ENCODE measurements at places on chromosomes 6 and 20. TPM values are rescaled to one million over a fixed set of nuclear protein-coding genes. Genes with fewer than 3 reads are reported as not detected.

Gene MACROD2
- total RNA-seq: not detected

Gene PLA2G7
- total RNA-seq: not detected

Gene GNMT
- total RNA-seq: not detected

Gene ADA
- total RNA-seq: 35.7 TPM

Gene TUBB2B
- 0.29 TPM for total RNA-seq

Gene TINAG
- not detected for total RNA-seq

Gene SIGLEC1
- total RNA-seq: not detected

Gene SLC25A27
- total RNA-seq: 0.78 TPM

Gene CAP2
- not detected for total RNA-seq

Gene MAP7
- total RNA-seq: 1.2 TPM

Gene KIFC1
- total RNA-seq: 103 TPM

Gene BPI
- total RNA-seq: not detected

Gene HLA-G
- 0.19 TPM for total RNA-seq

DNA sequence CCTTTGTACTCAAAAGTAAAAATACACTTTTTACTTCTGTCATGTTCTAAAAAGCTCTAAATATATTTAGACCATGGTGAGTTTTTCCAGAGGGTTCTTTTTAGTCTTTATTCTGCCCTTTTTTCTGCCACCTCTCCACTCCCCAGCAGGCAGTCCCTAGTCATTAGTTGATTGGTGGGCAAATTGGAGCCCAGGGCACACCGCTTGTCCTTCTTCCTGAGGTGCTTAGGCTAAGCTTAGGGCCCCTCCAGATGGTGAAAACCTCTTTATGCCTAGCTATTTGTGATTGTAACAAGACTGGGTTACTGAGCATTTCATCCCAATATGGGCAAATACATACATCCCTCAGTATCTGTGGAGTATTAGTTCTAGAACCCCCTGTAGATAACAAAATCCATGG lies 6.2 kb downstream of the TREML1 start:
- peaks cover 6% of the 10 kb centered on the region for H3K36me3 ChIP-seq
- no peak overlapping the region for H3K27ac ChIP-seq
- H3K4me3 ChIP-seq: no peak overlapping the region

GRCh38 chr6:35295521-35296315 lies 1.9 kb upstream of the DEF6 start:
- peaks cover 19% of the 10 kb centered on the region for H3K36me3 ChIP-seq
- peaks cover 25% of the 10 kb centered on the region for H3K4me1 ChIP-seq
- no peak overlapping the region for H3K4me3 ChIP-seq
- H3K27ac ChIP-seq: no peak overlapping the region

DNA sequence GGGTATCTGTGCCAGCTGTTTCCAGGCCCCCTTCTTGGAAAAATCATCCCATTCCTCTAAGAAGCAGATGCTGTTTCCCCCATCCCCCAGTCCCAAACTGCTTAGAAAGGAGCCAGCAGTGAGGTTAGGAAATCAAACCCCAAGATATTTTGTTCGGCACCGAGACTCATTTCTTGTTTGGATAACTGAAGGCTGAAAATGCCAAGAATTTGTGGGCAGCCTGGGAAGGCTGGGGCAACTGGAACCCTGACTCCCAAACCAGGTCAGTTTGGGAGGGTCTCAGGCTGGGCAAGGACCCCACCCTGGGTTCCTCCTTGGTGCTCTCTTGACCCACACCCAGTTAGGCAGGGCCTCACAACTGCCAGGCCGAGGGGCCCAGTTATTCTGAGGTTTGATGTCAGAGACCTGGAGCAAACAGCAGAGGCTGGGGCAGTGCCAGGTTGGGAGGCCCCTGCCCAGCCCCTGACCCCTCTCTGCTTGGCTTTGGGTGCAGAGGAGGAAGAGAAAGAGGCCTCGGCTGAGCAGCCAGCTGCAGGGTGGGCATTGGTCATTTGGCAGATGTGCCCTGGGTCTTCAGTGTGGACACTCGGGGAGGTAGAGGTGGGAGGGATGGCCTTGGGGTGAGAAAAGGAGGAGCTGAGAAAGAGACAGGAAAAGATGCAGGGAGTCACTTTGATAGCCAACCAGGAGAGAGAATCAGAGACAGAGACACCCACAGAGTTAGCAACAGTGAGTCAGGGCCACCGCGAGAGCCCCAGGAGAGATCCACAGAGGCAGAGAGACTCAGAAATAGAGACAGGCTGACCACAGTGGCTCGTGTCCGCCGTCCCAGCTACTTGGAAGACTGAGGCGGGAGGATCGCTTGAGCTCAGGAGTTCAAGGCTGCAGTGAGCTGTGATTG lies 5.0 kb downstream of the ANGPT4 start:
- no peaks in the 10 kb centered on the region for H3K4me1 ChIP-seq
- no peaks in the 10 kb centered on the region for H3K27me3 ChIP-seq
- H3K27ac ChIP-seq: no peak overlapping the region
- DNase-seq: no peak

- no peak for DNase-seq
- H3K4me3 ChIP-seq: no peak overlapping the region
- H3K27ac ChIP-seq: no peak overlapping the region
- no peaks in the 10 kb centered on the region for H3K36me3 ChIP-seq
Measured at GRCh38 chr6:52570291-52570700, 6.6 kb downstream of the TRAM2 start.

DNA sequence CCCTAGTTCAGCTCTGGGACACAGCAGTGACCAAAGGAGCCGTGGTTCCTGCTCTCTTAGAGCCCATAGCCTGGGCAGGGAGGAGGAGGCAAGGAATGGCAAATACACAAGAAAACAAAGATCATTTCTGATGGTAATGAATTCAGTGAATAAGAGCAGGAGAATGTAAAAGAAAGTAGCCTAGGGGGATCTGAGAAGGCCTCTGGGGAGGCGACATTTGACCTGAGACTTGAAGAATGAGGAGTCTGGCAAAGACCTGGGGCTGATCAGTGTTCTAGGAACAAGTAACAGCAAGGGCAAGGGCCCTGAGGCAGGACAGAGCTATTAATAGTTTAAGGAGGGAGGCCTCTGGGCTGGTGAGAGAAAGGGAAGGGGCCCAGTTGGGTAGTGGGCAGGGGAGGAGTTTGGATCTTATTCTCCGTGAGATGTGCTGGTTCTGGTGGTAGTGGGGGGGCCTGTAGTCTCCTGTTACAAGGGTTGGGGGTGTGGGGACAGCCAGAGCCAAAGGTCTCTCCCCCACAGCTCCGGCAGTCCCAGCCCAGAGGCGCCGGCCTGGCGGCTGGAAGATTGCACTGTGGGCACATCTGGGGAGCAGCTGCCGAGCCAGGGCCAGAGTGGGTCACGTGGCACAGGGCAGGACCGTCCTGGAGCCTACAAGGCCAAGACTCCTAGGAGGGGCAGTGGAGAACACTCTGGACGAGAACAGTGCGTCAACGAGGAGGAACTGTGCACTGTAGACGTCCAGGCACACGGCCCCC lies 9.3 kb upstream of the ID1 start:
- H3K27ac ChIP-seq: no peak overlapping the region
- H3K36me3 ChIP-seq: no peaks in the 10 kb centered on the region
- H3K27me3 ChIP-seq: peaks cover 5% of the 10 kb centered on the region
- no peak for DNase-seq
- H3K4me3 ChIP-seq: no peak overlapping the region

DNA sequence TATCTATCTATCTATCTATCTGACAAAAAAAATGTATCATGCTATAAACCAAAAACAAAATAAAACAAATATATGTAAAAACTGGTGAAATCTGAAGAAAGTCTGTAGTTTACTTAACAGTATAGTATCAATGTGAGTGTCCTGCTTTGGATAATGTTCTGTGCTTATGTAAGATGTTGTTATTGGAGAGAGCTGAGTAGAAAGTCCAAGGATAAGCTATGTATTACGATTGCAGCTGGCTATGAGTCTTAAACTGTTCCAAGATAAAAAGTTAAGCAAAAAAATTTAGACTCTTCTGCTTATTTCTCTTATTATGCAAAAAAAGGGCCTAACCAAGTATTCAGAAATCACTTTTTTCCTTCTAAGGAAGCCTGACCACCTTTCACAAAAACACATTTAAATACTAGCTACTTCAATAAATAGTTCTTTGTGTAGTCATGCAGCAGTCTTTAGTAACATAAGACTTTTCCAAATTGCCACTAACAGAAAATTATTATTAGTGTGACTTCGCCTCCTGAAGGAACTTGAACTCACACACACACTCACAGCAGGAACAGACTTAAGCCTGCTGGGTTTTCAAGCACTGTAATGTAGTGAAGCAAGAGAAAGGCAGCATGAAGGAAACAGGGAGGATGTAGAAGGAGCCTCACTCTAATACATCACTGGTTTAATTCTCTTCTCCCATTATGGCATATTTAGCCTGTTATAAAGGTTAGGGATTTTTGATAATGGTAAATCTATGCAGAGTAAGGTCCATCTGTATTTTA lies 265.8 kb upstream of the GJE1 start:
- no peaks in the 10 kb centered on the region for H3K27me3 ChIP-seq
- H3K36me3 ChIP-seq: no peaks in the 10 kb centered on the region
- DNase-seq: no peak
- H3K4me3 ChIP-seq: no peak overlapping the region

- DNase-seq: peak; percentile 37
- H3K4me1 ChIP-seq: peaks cover 23% of the 10 kb centered on the region
Measured at GRCh38 chr20:3767110-3767426, 485 bp downstream of the ADISSP start.

GRCh38 chr6:36821581-36822335 lies 17.5 kb downstream of the CPNE5 start:
- H3K4me1 ChIP-seq: no peaks in the 10 kb centered on the region
- H3K36me3 ChIP-seq: no peaks in the 10 kb centered on the region
- no peak overlapping the region for H3K4me3 ChIP-seq
- no peak overlapping the region for H3K27ac ChIP-seq
- peak; percentile 20 for DNase-seq

- DNase-seq: no peak
- H3K4me3 ChIP-seq: no peak overlapping the region
- no peak overlapping the region for H3K27ac ChIP-seq
- peaks cover 2% of the 10 kb centered on the region for H3K27me3 ChIP-seq
- H3K36me3 ChIP-seq: peaks cover 2% of the 10 kb centered on the region
- no peaks in the 10 kb centered on the region for H3K4me1 ChIP-seq
Measured at GRCh38 chr6:147407571-147407970, 100.9 kb upstream of the SAMD5 start.

DNA sequence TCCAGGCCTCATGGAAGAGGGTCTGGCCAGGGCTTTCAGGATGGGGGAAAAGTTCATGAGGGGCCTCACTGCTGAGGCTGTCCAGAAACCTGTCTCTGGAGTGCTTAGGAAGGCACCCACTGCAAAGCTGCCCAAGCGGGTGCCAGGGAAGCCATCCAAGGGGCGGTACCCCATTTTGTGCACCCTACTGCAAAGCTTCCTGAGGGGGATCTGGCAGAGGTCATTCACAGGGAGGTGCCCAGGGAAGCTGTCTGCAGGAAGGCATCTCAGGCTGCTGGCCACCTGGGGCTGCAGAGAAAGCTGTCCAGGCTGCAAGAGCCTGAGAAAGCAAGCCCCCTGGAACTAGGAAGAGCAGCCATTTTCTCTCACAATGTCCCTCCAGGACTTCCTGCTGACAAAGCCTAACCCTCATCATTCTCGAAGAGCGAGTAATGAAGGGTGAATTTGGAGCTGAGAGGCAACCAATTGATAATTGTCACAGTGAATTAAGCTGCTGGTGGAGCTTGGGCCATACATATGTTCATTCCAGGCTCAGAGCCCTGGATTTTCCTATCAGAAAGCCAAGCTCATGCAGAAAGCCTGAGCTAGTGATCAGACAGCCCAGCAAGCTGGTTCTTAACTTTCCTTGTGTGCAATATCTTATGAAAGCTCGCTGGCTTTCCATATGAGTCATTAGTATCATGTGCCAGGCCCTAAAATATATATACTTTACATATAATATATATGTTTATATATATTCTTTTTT lies 62.2 kb upstream of the SLC22A16 start:
- H3K27me3 ChIP-seq: no peaks in the 10 kb centered on the region
- H3K4me3 ChIP-seq: no peak overlapping the region
- no peak overlapping the region for H3K27ac ChIP-seq
- peaks cover 3% of the 10 kb centered on the region for H3K36me3 ChIP-seq

GRCh38 chr6:45483501-45483900 lies 105.8 kb upstream of the SUPT3H start:
- no peak overlapping the region for H3K27ac ChIP-seq
- peaks cover 32% of the 10 kb centered on the region for H3K36me3 ChIP-seq
- H3K4me3 ChIP-seq: no peak overlapping the region

DNA sequence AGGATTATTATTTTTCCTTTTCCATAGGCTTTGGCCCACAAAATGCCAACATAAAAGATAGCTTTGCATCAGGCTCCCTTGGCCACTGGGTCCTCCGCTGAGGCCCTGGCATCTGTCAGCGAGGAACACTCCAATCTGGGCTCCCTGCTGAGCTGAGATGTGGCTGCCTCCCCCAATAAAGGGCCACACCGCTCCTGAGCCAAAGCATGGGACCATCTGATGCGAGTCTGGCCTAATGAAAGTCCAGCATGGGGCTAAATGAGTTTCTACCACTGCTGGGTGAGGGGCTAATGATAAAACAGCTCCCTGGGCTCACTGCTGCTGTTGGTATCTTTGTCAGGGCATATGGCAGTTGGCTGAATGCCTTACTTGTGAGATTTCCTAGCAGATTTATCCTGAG lies 817.5 kb upstream of the SLC35B3 start:
- H3K36me3 ChIP-seq: no peaks in the 10 kb centered on the region
- no peaks in the 10 kb centered on the region for H3K27me3 ChIP-seq
- no peak for DNase-seq
- no peak overlapping the region for H3K4me3 ChIP-seq

DNA sequence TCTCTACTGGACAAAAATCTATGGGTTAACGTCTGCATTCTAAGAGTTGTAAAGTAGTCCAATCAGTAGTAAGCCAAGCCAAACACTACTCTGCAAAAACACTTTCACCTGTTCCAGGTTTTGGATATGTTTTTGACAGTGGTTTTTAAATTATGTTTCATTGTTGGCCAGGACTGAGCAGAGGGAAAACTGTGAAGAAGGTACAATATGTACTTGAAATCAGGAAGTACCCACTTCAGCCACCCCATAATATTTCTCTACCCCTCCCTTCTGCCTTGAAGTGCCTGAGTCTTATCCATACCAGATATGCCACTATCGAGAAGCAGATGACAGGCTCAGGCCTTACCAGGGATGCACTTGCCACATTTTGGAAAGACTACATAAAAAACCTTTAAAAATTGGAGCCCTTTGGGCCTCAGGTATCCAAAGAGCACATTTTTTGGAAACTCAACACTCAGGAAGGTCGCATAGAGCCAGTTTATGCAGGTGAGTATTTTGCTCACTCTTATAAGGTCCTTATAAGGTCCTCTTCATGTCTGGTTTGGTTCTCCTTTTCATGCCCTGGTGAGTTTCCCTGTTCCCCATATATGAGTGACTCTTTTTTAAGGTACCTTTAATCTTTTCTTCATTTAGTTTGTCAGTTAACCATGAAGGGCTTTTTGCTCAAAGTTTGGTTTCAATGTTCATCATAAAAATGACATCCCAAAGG lies 859.3 kb upstream of the FLRT3 start:
- no peak for DNase-seq
- H3K4me1 ChIP-seq: no peaks in the 10 kb centered on the region
- no peak overlapping the region for H3K4me3 ChIP-seq
- H3K27ac ChIP-seq: no peak overlapping the region

GRCh38 chr6:129546702-129547101 lies 163.3 kb downstream of the ARHGAP18 start:
- H3K27ac ChIP-seq: no peak overlapping the region
- DNase-seq: no peak
- no peaks in the 10 kb centered on the region for H3K36me3 ChIP-seq
- no peak overlapping the region for H3K4me3 ChIP-seq
- H3K27me3 ChIP-seq: no peaks in the 10 kb centered on the region
- H3K4me1 ChIP-seq: no peaks in the 10 kb centered on the region

- no peaks in the 10 kb centered on the region for H3K36me3 ChIP-seq
- DNase-seq: no peak
- H3K27me3 ChIP-seq: peaks cover 10% of the 10 kb centered on the region
Measured at GRCh38 chr6:138728662-138729061, 44.9 kb upstream of the CCDC28A start.
